ENCODE measurements at places on chromosomes 13 and 19.
A peak's percentile ranks its signal among the peaks of the same experiment; 100 is the strongest.

- DNase-seq: no peak
These were observed 110.3 kb upstream of the ABCC4 start for GRCh38 chr13:95411428-95412040.

- DNase-seq: no peak
These were observed 33.0 kb downstream of the ACTL9 start for GRCh38 chr19:8665468-8666213.

GRCh38 chr19:18446811-18447359 is 9.0 kb upstream of the ISYNA1 start:
- no peak for DNase-seq

- DNase-seq: no peak
These were observed 300.5 kb downstream of the NALCN start for GRCh38 chr13:101115762-101116171.

GRCh38 chr19:18612772-18613588 is at the start of gene TMEM59L:
Gene TMEM59L (plus strand): TSS chr19:18612870. CDS start chr19:18612959, 89 bp downstream.
- peak; percentile 34 for DNase-seq

GRCh38 chr13:24261566-24261965 is 47.8 kb upstream of the C1QTNF9 start:
- DNase-seq: no peak

- no peak for DNase-seq
These were observed 113.3 kb downstream of the RAB20 start for GRCh38 chr13:110448230-110448629.

GRCh38 chr13:92951273-92951890 is 275.2 kb upstream of the GPC6 start:
- DNase-seq: no peak

DNA sequence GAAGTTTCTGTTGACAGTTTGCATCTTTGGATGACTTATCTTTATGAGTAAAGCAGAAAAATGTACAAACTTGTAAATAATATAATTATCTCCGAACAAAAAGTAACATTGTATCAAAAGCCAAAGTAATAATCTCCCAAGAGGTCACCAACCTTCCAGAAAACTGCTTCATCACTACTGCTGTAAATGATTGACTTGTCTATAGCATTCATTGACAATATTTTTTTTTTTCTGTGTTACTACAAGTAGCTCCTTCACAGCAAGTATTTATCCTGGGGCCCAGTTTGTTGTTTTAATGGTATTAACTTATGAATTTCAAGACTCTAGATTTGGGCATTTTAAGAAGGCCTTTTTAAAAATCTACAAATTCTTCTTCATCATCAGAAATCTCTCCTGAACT is 242.4 kb downstream of the KLF12 start:
- no peak for DNase-seq

GRCh38 chr19:9913237-9914000 is 22.9 kb downstream of the OLFM2 start:
- DNase-seq: no peak

DNA sequence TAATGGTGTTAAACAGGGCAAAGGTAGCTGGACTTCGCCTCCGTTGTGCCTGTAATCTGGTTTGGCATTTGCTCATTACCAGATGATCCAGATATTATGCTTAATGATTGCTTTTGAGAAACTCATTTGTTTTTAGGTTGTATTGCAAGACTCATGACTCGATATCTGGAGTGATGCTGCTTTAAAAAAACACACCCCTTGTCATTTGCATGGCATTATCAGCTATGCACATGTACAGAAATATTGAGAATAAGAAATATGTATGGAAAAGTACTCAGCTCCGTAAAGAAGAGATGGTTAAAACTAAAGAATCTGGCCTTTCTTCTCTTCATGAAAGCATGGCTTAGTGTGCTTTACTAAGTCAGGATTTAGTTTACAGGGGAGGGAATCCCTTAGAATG is 95.0 kb downstream of the ARHGEF7 start:
- no peak for DNase-seq

GRCh38 chr13:85313761-85314503 is 485.3 kb downstream of the SLITRK6 start:
- DNase-seq: no peak

DNA sequence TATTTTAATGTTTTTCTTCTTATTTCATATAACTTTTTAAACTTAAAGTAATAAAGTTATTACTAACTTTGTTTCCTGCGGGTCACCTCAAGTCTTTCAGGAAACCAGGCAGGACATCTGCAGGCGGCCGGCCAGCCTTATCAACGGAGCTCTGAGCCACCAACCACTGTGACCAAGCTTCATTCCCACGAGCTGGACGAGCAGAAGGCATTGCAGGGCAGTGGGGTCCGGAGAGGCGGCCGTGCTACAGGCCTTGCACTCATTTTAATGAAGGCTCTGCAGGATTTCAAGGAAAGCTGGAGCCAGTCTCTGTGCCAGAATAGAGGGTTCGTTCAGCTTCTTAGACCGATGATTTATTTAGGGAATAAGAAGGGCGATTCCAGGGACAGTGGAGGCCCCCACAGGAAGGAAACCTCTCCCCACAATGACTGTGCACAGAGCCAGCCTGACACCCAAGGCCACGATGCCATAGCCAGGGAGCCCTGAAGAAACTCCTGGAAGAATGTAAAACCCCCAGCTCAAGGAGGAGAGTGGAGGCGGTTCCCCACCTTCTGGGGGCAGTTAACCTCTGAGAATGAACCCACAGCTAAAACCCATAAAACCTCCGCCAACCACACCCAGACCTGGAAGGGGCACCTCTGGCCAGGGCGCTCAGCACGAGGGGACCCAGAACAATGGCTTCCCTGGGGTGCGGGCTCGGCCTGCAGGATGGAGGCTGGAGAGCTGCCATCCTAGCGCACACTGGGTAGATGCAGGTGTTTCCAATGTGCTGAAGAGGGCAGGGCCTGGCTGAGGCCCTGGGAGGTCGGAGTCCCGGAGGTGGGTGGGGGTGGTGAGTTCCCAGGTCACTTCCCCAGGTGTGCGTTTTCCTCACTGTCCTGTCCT is 75.0 kb downstream of the RASA3 start:
- no peak for DNase-seq

DNA sequence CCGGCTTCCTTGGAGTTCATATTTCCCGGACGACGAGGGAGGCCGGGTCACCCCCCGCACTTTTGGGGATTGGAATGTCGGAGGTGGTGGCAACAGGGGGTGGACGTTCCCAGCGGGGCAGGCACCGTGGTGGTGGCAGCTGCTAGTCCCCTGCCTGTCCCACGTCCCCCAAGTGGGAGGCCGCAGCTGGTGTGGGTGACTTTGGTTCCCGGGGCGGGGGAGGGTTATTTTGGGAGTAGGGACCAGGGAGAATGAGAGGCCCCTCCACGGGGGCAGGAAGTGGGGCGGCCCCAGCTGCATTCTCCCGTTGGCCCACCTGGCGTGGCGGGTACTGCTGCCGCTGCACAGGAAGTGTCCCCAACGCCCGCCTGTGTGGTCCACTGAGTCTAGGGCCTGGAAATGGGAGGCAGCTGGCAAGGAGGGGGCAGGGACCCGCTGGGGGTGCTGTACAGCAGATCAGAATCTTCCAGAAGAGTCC is 11.1 kb upstream of the PLIN3 start:
- DNase-seq: no peak

GRCh38 chr13:47678201-47678968 is 322.7 kb downstream of the SUCLA2 start:
- DNase-seq: no peak

DNA sequence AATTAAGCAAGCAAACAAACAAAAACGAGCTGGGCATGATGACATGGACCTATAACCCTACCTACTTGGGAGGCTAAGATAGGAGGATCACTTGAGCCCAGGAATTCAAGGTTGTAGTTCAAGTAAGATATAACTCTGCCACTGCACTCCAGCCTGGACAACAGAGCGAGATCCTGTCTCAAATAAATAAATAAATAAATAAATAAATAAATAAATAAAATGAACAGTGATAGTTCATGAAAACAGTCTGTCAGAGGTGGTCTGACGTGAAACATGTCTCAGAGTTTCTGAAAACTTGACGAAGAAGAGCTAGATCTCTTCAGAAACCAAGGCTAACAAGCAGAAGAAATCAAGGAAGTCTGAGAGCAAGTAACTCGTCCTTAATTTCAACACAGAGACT is 188.8 kb upstream of the GPC6 start:
- DNase-seq: no peak

GRCh38 chr13:26628706-26629105 is 71.2 kb downstream of the WASF3 start:
- no peak for DNase-seq

Data from activated effector memory CD4-positive, alpha-beta T cell treated with Interleukin-2 at 50 U/mL for 16 hours (primary cell).